Stimulated activated CD4-positive, alpha-beta T cell treated with anti-CD3 and anti-CD28 coated beads, TNF-alpha, amount 100 ng/mL, for 1 hour (primary cell): ENCODE measurements at places on chromosomes 3 and 15.

GRCh38 chr3:79329154-79329553 is 438.6 kb downstream of the ROBO1 start:
- DNase-seq, result no peak

DNA sequence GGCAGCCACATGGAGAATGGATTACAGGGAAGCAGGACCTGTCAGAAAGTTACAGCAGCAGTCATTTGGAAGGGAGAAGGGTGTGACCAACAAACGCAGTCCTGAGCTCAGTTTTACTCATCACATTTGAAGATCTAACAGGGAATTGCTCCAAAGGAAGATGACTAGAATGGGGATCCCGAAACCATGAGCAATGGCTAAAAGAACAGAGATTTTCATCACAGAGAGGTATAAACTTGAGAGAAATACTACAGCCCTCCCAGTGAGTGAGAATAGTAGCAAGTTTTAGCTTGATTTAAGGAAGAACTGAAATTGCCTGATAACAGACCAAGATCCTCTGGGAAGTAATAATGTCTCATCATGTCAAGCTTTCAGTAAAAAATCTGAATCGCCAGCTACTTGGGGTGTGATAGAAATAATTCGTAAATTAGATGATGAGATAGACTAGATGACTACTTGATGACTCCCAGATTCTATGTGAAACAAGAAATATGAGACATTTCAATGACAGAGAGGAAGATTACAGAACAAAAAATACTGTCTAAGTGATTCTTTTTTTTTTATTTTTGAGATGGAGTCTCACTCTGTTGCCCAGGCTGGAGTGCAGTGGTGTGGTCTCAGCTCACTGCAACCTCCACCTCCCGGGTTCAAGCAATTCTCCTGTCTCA is 16.9 kb downstream of the CD47 start:
- no peak for DNase-seq

GRCh38 chr3:107128946-107129345 is 248.3 kb upstream of the CCDC54 start:
- no peak for DNase-seq

DNA sequence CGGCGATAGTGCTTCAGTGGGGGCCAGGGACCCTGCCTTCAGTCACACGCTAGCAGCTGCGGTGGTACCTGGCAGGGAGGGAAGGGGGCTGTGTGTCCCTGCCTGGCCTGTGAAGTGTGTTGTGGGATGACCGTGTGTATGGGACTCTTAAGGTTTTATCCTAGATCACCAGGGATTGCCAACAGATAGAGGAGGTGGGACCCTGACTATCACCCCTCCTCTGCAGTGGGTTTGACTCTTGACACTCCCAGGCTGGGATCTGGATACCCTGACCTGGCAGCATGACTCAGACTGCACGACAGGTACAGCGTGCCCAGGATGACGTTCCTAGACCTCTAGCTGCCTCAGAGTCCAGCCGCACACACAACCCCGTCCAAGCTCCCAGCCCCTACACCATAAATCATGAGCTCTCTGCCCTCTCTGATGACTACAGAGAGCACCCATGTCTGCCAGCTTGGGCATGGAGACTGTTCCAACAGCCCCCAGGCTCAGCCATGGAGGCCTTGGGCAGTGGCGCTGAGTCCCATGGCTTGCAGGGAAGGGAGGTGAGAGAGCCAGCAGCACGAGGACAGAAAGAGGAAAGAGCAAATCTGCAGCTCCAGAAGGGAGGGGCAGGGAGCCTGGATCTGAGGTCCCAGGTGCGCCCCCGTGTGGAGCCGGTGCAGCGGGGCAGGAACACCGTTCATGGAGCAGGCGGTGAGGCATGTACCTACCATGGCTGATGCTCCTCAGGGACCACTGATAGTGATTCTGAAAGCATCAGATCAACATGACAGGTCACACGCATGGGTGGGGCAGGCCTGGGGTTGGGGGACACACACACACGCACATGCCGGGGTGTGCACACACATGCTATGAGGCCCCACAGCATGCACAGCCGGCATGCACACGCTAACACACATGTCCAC is 71.0 kb downstream of the ADAMTS7 start:
- peak; percentile 41 for DNase-seq

GRCh38 chr3:25293736-25294135 is 134.3 kb upstream of the RARB start:
- DNase-seq, result no peak

- no peak for DNase-seq
These were observed 6.5 kb downstream of the TAGLN3 start for GRCh38 chr3:112005091-112005672.

- DNase-seq, result no peak
These were observed 1.5 kb upstream of the CACNA2D3 start for GRCh38 chr3:54120657-54121413.

DNA sequence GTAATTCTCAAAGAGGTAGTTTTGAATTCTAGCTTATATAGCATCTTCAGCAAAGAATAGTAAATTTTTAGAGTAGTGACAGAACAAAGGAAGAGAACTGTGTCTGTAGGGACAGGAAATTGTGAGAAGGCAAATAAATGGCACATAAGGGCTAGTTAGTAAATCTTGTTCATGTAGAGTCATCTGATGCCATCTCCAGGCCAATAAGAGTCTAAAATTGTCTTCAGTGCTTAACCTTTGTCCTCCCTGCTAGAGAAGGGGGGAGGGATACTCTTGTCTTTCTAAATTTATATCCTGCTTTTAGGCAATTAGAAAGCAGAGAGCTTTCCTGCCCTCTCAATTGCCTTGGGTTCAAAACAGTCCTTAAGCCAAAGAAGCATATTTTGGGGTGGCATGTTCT is 87.0 kb upstream of the DNAJC19 start:
- DNase-seq, result no peak

DNA sequence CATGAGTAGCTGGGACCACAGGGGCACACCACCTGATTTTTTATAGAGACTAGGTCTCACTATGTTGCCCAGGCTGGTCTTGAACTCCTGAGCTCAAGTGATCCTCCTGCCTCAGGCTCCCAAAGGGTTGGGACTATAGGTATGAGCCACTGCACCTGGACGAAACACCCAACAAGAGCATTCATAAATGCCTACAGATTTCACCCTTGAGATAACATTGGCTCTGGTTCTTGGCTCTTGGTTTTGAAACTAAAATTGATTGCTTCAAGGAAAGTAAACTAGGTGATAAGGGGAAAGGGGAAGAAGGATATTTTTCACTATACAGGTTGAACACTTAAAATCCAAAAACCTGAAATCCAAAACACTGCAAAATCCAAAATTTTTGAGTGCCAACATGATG is 10.3 kb downstream of the AP3S2 start:
- no peak for DNase-seq
